Activated CD4-positive, alpha-beta T cell treated with anti-CD3 and anti-CD28 coated beads, Interleukin-2, Interleukin-6, amounts not matched to agents 100 ng/mL and 50 ng/mL, durations not matched to agents 16 hours and 8 hours (primary cell): ENCODE measurements at places on chromosomes 6 and 20.

DNA sequence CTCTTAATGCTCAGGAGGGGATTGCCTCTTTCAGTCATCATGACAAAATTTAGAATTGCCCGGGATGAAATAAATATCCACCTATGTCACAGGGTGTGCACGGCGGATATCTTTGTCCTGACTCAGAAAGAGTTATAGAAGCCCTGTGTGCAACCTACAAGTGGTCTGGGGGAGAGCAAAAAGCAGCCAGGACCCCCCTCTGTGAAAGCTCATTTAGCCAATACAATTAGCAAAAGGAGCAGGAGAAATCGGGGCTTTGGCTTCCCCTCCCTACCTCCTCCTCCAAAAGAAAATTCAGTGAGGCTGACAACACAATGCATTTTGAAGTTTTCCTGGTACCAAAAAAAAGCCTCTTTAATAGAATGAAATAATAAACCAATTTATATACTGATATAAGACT lies 21.8 kb downstream of the FOXA2 start:
- DNase-seq: no peak

- DNase-seq: no peak
Observed at GRCh38 chr20:14288341-14289330, 48.8 kb downstream of the FLRT3 start.

GRCh38 chr6:65059568-65059967 lies 647.5 kb downstream of the EYS start:
- DNase-seq: no peak

GRCh38 chr6:3269281-3269975 lies 10.7 kb downstream of the PSMG4 start:
- DNase-seq: no peak

DNA sequence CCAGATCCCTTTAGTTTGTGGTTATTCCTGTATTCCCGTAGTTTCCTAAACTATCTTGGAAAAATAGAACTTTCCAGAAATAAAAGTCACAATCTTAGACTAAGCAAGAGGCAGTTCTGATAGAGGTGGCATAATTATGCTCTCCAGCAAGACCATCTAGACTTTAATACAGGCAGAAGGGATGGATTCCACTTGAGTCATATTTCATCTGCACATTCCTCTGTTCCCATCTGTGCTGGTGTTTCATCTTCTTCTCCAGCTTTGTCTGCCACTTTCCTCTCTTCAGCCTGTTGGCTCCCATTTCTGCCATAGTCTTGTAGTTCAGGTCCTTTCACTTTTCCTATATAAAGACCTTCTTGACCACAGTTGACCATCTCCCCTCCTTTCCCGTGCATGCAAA lies 102.9 kb downstream of the SOBP start:
- DNase-seq: no peak

DNA sequence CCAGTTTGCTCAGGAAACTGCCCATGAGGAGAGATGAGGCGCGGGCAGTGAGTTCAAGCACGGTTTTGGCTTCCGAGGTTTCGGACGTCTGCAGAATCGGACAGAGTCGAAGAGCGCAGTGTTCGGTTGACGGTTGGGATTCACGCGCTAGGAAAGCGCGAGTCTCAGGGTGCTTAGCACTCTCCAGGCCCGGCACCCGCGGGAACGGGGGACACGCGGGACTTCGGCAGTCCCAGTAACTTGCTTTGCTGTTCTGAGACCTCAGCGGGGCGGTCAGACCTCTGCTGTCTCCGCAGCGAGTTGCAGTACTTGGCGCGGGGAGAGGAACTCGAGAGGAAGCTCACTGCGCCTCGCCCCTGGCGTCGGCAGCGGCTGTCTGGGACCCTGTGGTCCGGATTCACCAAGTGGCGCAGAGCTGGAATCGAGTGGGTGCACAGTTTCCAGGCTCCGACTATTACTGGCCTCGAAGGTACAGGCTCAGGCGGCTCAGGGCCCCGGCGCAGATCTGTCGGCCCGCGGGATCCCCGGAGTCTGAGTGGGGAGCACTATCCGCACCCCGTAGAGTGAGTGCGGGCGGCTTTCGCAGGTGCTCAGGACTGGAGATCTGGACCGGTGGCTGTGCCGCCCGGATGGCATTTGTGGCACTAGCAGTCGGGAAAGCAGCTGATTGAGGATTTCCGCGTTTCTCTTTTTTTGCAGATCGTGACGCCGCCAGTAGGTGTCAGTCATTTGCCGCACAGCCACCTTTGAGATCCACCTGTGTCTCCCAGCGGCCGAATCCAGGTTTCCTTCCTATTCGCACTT lies at the start of gene POM121L2:
Gene POM121L2 (minus strand): TSS at position 128 of the 804 bp plus-strand sequence. CDS start 103 bp downstream, at position 25.
- peak; percentile 72 for DNase-seq

DNA sequence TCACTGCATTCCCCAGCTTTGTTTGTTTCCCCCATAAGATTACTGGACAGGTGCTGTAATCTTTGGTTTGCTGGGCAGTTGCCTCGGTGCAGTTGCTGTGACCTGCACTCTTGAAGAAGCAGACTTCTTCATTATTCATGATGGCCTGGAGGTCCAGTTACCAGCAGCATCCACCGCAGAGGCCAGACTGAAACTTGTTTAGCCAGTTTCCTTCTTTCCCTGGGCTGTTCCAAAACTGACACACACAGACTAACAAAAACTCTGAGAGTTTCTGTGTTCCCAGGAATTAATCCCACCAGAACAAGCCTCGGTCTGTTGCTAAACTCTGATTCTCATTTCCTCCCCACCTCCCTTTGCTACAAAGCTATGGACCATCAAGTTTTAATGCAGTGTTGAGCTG lies 144.1 kb downstream of the QRSL1 start:
- no peak for DNase-seq

GRCh38 chr6:16716321-16716858 lies 44.9 kb downstream of the ATXN1 start:
- no peak for DNase-seq

DNA sequence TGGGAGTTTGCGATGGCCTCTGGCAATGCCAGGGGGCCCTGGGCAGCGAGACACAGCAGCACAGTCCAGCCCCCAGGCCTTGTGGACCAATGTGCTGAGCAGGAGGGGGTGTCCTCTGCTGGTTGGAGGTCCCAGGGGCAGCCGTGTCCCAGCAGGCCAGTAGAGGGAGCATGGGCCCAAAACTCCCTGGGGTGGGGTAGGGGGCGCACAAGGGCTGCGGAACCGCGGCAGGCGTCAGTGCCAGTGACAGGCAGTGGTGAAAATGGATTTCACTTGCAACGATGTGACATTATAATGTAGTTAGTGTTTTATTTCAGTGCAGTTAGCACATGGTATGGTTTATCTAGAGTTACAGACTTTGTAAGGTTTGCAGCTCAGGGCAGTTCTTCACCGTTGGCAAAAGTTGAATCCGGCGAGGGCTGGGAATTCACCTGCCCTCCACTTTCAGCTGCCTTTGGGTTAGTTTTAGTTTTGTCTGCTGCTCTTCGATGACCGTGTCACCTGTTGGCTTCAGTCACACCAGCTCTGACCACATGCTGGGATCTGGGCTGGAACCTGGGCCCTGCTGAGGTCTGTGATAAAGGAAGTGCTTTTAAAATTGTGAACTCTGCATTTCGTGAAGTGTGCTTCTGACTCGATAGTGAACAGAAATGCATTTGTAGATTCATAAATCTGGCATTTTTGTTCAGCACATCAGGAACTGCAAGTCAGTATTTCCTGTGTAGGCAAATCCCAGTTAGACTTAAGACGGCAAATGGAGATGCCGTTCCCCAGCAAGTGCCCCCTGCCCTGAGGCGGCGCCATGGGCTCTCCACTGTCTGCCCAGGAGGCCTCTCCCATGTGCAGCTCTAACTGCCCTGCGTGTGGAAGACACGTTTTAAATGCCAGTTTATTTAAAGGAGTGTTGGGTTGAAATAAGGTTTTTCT lies 46.8 kb downstream of the PYGB start:
- peak; percentile 63 for DNase-seq

- DNase-seq: no peak
Observed at GRCh38 chr20:32680544-32681174, 6.9 kb upstream of the C20orf203 start.

DNA sequence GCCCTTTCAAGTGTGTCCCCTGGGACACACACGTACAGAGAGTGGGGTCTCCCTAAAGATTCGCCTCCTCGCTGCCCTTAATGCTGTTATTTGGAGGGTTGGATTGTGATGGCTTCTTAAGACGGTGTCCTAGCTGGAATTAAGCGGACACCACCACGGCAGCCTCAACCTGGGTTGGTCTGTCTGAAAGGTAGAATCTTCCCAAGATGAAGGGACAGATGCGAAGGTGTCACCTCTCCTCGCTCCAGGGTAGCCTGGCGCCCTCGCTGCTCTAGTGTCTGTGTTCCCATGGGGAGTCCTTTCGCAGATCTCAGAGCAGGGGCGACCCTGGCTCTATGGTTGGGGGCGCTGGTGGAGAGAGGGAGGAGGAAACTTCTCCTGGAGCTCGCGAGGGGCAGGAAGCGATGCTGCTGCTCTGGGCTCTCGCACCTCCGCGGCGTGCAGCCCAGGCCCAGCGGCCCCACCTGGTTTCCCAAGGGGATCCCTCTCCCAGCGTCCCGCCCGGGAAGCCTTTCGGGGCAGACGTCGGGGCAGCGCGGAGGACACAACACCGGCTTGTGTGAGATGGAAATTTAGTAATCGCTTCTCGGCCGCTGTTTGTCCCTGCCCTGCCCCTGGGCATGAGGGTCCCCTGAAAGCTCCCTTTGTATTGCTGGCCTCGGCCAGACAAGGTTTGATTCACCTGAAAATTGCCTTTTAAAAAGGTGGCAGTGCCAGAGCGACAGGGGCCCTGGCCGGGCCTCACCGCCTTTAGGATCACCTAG lies 1.7 kb downstream of the RSPO3 start:
- DNase-seq: no peak

DNA sequence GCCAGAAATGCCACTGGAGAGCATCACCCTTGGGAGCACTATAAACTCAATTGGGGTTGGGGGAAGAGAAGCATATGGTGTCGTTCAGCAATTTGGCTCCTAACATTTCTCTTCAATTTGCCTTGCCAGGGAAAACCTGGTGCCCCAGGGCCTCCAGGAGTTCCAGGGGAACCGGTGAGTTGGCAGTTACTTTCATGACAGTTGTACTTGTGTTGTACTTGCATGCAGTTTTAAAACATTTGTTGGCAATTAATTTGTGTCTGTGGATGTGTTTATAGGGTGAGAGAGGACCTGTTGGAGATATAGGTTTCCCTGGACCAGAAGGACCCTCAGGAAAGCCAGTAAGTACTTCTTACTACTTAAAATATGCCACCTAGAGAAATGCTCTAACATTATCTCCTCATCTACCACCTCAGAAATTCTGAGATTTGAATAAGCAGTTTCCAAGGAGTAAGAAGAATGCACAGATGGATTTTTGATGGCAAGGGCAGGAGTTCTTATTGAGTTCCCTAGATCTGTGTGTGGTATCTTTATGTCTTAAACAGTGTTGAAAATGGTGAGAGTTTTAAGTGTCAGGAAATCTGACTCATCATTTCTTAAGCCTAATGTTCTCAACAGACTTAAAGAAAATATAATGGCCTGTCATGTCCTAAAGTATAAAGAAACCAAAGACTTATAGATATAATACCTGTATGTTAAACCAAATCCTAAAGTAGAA lies 122.5 kb downstream of the COL9A1 start:
- no peak for DNase-seq

- no peak for DNase-seq
Observed at GRCh38 chr6:36124881-36125280, 5.4 kb upstream of the MAPK13 start.

DNA sequence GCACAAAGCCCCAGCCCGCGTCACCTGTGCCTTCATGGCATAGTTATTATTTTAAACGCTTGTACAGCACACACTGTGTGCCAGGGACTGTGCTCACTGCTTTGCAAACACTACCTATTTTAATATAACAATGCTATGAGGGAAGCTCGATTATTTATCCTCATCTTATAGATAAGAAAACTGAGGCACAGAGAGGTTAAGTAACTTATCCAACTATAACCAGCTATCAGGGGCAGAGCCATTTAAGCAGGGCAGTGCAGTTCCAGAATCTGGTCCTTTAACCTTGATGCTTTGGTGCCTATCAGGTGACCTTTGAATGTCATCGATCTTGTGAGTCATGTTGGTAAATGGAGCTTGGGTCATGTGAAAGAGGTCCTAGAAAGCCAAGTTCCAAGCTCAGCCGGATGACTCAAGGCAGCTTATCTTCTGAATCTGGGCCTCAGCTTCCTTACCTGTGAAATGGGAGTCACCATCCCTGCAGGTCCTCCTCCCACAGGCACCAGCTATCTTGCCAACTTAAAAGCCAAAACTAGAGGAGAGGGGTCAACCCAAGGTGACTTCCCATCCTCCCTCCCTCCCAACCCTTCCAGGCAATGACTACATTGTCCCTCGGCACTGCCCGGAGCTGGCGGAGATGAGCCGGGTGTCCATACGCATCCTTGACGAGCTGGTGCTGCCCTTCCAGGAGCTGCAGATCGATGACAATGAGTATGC lies 56.4 kb upstream of the TTPAL start:
- no peak for DNase-seq

DNA sequence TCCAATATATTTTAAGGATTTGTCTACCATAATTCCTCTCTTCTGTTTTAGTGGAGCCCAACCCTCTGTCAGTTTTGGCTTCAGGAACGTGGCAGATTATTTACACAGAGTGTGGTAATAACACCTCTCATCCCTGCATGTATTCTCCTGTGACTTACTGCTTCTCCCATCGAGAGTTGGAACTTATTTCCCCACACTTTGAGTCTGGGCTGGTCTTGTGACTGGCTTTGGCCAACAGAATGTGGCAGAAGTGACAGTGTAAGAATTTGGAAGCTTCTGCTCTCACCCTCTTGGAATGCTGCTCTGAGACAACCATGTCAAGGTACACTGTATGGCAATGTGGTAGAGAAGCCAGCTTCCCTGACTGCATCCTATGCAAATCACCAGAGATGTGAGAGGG lies 407.7 kb downstream of the EPM2A start:
- DNase-seq: no peak

DNA sequence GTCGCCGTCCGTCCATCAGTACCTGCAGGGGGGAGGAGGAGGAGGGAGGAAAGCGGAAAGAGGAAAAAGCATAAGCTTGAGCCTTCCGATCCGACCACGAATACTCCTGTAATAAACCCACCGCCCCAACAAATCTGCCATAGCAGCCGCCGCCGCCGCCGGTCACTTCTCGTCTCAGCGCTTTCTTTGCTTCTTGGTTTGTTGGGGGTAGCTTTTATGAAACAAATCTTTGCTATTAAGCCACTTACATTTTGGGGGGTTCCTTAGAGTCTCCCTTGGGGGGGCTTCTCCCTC lies 277 bp downstream of the ADGRB3 start:
- no peak for DNase-seq

GRCh38 chr6:168606722-168607121 lies 165.7 kb downstream of the SMOC2 start:
- DNase-seq: no peak

DNA sequence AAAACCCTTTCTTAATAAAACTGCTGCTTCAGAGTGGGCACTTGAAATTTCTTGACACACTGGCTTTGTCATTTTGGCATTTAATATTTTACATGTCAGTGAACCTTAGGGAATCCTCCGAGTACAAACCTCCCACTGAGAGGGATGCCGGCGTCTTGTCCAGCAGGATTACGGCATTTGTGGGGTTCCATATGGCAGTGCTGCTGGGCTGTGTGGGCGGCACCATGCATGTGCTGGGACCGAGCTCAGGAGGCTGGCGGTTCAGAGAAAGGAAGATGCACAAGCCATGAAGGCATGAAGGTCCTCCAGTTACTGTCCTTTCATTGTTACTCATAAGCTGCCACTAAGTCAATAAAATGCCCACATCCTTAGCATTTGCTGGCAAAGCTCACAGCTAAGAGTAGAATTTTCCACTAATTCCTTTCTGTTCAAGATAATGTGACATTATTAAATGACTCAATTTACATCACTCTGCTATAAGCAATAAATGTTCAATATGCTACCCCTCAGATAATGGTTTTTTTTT lies 61.4 kb downstream of the LY86 start:
- DNase-seq: peak; percentile 50

- DNase-seq: no peak
Observed at GRCh38 chr6:122454673-122455072, 16.9 kb downstream of the SERINC1 start.
